ENCODE measurements at places on chromosomes 1 and 21. TPM values are rescaled to one million over a fixed set of nuclear protein-coding genes. Genes with fewer than 3 reads are reported as not detected.

The COL24A1 gene
- polyA plus RNA-seq: 7.6 TPM

The CLEC20A gene
- not detected for polyA plus RNA-seq

The LRRC53 gene
- not detected for polyA plus RNA-seq

The BOLA1 gene
- 7.8 TPM for polyA plus RNA-seq

The ZNF124 gene
- polyA plus RNA-seq: 7.9 TPM

The FAM110D gene
- polyA plus RNA-seq: 0.87 TPM

The OTUD7B gene
- 15.2 TPM for polyA plus RNA-seq

The HTR6 gene
- not detected for polyA plus RNA-seq

The SLC16A4 gene
- polyA plus RNA-seq: 8.9 TPM

The PLPPR4 gene
- 8.8 TPM for polyA plus RNA-seq

The KRTAP7-1 gene
- not detected for polyA plus RNA-seq

The FTCD gene
- 1.8 TPM for polyA plus RNA-seq

- DNase-seq: no peak
Measured at GRCh38 chr1:37425221-37425620, 49.2 kb upstream of the ZC3H12A start.

DNA sequence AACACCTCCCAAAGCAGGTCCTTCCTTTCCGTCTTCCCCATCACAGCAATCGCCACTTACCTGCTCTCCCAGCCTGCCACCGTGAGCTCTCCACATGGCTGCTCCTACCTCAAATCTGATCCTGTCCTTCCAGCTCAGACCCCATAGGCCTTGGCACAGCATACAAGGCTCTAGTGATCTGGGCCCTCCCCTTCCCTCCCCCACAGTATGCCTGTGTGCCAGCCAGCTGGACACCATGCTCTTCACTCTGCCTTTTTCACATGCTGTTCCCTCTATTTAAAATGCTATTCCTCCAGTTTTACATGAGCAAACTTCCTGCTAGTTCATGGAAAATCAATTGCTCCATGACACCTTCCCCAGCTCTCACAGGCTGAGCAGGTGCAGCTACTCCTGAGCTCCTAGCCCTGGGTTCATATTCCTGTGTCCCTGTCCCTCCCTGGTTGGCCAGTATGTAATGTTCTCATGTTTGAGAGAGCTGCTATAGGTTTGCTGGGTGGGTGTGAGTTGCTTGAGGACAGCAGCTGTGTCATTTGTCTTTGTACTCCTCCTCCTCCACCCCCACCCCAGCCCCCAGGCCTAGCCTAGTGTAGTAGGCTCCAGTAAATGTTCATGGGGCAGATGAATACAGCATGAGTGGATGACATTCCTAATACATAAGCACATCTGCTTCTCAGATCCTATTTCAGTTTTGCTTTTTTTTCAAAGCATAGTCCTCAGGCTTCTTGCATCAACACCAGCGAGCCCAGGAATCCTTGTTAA lies 6.3 kb upstream of the TNNT2 start:
- peak; percentile 84 for DNase-seq

- no peak for DNase-seq
Measured at GRCh38 chr21:42688226-42688840, 34.9 kb downstream of the PDE9A start.

- DNase-seq: no peak
Measured at GRCh38 chr1:243346016-243346415, 90.2 kb downstream of the SDCCAG8 start.

- no peak for DNase-seq
Measured at GRCh38 chr1:159860456-159860855, 2.0 kb downstream of the VSIG8 start.

DNA sequence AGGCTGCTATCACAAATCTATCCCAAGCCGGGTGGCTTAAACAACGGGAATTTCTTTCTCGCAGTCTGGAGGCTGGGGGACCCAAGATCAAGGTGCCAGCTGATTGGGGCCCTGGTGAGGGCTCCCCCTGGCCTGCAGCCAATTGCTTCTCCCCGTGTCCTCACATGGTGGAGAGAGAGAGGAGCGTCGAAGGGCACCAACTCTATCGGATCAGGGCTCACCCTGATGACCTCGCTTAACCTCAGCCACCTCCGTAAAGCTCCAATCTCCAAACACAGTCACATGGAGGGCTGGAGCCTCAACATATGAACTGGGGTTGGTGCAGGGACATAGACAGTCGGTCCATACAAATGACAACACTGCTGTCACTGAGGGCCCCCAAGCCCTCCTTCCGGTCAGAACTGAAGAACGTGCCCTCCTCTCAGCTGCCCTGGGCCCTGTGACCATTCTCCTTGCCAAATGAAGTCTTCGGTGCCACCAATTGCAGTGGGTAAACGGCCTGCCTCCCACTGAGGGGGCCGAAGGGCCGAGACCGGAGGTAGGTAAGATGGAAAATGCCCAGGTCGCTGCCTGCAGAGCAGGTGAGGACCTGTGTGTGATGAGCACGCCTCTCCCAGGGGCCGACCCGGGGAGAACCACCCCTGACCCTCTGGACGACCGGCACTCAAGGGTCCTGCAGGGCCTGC lies 211.0 kb downstream of the TOMM20 start:
- DNase-seq: no peak

DNA sequence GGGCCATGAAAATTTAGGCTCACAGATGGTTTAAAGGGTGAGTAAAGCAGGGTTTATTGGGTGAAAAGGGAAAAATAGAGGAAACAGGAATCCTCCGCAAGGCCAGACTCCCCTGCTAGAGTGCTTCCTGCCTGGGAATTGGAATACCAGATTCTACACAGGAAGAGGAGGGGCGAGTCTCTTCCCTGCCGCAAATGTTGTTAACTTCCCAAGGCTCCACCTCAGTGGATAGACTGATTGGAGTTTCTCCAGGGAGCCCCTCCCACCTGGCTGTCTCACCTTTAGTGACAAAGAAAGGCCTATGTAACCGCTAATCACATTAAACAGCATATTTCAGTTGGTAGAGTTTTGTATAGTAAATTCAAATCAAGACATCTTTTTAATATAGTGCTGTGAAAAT lies 1450.1 kb downstream of the KCNT2 start:
- DNase-seq: no peak

DNA sequence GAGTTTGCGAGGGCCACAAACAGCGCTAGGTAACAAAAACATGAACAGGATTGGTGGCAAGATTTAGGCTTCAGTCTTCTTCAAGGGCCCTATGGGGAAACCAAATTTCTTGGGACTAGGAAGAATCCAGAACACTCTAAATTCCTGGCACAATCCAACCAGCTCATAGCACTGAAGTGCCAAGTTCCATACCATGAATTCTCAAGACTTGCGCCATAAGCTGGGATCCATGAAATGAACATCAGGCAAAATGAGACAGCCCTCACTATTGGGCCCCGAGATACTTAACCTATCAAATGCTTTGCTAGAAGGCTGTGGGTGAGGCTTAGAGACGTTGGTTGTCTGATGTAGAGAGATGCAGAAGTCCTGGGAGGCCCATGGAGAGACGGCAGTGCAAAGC lies 322.1 kb downstream of the PAPPA2 start:
- no peak for DNase-seq

DNA sequence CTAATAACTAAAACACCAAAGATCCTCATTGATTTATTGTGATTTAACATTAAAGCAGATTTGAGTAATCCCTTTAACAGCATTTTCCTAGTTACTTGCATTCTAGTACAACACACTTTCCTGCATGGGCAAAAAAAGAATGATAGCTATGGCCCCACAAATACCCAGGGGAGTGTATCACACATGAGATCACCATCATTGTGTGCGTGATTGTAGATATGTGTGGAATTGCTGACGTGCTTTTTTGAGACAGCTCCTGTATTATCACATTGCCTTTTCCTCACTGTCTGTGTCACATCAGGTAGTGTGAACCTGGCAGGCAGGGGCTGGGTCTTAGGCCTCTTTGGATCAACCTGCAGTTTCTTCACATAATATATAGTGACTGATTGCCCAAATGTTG lies 48.5 kb upstream of the SAMD13 start:
- DNase-seq: peak; percentile 14

GRCh38 chr1:226061068-226061840 lies 1.3 kb upstream of the H3-3A start:
- DNase-seq: peak; percentile 65

DNA sequence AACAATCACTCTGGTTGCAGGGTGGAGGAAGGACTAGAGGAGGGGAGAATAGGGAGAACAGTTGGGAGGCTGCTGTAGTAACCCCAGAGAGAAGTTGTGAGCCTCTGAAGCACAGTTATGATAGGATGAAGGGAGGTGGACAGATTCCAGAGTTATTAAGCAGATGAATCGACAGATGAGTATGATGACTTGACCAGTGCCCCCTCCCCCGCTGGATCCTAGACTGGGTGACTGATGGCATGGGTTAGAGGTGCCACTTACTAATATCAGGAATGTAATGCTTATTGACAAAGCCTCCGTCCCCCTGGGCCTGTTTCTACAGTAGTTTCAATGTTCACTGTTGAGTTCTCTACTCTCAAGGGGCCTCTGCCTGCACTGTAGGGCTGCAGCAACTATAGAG lies 14.0 kb upstream of the TIPRL start:
- DNase-seq: no peak

DNA sequence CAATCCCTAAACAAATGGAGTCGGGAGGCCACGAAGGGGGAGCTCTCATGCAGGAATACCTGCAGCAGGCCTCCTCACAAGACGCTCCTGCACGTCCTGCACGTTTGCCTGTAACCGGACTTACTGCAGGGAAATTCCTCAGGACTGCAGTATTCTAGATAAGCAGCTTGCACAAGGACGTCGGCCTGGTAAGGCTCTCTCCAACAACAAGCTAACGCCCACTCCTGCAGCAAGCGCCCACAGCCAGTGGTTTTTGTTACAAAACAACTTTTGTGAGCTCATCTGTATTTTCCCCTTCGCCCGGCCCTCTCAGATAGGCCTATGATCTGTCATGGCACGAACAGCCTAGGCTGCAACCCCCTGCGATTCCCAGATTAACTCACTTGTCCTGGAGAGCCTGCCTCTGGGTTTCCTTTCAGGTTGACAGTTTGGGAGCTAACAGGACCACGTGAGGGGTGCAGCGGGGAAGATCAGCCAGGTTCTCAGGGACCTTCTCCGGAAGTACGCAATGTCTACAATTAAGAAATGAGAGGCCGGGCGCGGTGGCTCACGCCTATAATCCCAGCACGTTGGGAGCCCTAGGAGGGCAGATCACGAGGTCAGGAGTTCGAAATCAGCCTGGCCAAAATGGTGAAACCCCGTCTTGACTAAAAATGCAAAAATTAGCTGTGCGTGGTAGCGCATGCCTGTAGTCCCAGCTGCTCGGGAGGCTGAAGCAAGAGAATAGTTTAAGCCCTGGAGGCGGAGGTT lies 921 bp upstream of the MIB2 start:
- no peak for DNase-seq

DNA sequence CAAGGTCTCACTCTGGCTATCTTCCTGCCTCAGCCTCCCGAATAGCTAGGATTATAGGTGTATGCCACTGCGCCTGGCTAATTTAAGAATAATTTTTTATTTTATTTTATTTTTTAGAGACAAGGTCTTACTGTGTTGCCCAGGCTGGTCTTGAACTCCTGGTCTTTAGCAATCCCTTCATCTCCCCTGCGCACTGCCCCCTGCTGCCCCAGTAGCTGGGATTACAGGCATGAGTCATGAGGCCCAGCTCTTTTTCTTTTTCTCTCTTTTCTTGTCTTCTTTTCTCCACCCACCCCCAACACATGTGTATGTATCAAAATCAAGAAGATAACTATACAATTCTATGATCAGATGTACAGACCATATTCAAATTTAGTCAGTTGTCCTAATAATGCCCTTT lies 87.2 kb downstream of the PEX14 start:
- DNase-seq: no peak

GRCh38 chr1:70504176-70504820 lies 93.2 kb downstream of the CTH start:
- DNase-seq: peak; percentile 43

DNA sequence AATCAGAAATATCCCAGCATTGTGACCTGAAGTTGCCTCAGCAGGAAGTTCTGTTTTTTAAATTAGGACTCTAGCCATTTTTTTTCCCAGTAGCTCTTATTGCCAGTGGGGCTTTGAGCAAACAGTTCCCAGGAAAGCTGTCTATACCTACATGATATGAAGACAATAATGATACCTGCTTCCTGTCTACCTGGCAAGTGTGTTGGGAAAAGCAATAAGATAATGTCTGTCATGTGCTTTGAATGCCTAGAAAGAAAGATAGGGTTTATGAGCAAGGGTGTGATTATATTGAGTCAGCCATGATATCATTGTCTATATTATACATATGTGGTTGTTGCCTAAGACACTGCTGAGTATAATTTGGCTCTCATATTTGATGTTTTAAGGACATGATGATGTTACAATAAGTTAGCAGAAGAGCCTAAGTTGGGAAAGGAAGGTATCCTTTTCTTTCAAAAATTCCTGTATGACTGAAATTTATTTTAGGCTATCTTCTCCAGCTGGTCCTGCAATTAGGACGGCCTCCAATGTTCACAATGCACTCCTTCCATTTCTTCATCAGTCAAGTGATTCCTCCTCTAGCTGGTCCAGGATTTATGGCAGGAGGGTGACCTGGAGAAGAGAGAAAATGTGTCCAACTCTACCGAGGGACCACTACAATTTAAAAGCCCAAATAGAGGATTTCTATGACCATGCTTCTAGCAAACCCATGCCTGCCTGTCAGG lies 99.6 kb upstream of the CDC42BPA start:
- no peak for DNase-seq

DNA sequence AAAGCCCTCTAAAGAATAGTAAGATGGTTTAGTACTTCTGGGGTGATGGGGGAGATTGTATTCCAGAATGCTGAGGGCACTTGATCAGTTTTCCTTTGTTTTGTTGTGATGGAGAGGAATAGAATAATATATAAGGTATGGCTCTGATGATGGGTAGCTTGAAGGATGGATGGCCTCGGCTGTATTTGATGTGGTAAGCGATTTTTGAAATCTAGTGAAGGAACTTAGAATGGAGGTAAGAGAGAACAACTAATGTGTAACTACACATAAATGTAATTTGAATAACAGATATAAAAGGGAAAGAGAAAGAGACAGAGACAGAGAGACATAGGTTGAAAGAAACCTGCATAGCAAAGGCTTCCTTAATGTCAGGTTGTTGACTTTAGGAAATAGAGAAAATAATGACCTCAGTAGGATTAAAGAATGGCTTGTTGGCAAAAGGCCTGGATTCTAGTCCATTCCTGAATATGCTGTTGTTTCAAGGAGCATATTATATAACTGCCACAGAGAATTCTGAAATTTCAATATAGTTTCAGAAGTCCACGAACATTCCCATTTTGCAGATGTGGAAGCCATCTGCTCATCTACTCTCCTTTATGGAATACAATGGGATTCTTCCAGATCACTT lies 58.7 kb downstream of the NIBAN1 start:
- no peak for DNase-seq

DNA sequence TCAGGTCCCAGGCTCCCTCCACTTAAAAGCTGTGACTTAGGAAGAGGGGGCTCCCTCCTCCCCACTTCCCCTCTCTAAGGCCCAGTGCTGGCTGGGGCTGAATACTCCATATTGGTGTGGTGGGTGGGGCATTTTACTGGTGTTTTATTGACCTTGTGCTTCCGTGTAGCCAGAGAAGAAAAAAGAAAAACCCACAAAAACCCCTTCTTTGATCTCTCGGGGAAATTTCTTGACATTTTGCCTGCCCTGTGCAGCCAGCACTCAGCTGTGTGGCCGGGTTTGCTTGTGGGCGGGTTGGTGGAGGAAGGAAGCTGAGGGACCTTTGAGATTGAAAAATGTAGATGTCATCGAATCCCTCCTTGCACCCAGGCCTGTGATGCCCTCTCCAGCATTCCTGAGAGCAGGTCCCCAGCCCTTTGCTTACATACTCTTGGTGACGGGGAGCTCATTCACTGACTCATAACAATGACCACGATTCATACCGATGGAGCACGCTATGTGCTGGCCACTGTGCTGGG lies 24.8 kb downstream of the TNFRSF8 start:
- no peak for DNase-seq

- no peak for DNase-seq
Measured at GRCh38 chr21:17519208-17519738, 6.4 kb downstream of the CXADR start.
